AG09319 (cell line): ENCODE measurements at places on chromosomes 4 and X.

DNA sequence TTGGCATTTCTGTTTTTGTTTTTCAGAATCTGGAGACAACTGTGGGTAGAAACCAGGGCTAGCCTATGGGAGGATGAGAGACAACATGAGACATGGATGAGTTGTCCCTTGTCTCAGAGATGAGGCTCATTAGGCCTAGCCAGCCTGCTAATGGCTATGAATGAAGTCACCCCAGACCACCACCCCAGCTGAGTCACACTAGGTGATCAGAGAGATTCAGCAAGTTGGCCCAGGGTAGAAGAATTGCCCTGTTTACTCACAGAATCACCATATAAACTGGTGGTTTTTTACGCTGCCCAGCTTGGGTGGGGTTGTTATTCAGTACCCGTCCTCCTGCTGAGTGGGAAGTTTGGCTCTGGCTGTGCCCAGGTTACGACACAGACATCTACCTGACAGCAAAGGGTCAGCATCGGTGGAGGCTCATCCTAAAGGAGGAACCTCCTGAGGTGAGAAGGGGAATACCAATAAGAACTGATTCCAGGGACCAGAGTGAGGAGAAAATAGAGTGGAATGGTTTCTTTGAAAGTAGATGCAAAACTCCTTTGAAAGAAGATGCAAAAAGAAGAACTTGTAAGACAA, 17.2 kb upstream of the ARSJ start:
- no peak for DNase-seq

- no peak for DNase-seq
These were observed 607.8 kb upstream of the ZFP42 start for GRCh38 chr4:187387739-187388138.

GRCh38 chr4:112652216-112652615, 15.3 kb downstream of the LARP7 start:
- no peak for DNase-seq

DNA sequence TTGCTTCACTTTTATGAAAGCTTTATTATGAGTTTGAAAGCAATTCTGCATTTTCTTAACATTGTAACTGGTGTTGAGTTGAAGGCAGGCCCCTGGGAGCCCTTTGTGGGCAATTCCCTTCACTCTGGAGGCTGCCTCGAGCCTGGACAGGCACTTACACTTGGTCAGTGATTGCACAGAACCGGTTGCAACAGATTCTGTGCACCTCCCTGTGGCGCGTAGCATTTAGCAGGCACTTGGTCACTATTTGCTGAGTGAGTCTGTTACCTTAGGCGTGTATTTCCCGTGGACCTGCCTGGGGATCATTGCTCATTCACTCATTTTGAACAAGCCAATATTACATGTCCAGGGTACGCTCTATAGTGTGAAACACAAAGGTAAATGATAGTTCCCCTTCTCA, 80.4 kb downstream of the PTTG2 start:
- DNase-seq = no peak

DNA sequence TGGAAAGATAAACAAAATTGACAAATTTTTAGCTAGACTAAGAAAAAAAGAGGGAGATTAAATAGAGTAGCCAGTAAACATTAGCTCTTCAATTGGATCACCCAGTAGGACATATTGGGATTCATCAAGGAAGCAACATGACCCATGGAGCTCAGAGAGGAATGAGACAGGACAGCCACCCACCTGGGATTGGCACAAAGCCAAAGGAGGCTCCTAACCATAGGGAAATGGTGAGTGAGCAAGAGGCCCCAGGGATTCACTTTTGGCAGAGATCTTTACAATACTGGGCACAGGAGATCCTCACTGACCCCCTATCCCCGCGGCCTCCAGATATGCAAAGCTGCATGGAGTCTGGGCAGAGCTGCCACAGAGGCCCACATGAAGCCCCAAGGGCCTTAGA, 34.8 kb upstream of the CXCL6 start:
- DNase-seq = no peak

DNA sequence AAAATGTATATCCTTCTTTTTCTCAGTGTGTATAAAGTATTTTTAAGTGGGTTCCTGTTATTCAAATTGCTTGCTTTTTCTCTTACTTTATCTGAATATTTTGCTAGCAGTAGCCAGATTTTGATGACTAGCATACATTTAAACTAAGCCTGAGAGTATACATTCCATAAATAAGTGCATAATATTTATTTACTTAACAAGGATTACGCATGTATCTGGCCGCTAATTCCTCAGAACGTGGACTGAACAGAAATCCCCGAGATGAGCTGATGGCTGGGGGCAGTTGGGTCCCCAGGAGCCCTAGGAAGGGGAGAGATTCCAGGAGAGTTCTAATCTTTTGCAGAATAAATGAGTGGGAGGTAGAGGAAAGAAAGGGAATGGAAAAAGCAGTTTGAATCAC, 91.0 kb downstream of the PHOX2B start:
- no peak for DNase-seq

DNA sequence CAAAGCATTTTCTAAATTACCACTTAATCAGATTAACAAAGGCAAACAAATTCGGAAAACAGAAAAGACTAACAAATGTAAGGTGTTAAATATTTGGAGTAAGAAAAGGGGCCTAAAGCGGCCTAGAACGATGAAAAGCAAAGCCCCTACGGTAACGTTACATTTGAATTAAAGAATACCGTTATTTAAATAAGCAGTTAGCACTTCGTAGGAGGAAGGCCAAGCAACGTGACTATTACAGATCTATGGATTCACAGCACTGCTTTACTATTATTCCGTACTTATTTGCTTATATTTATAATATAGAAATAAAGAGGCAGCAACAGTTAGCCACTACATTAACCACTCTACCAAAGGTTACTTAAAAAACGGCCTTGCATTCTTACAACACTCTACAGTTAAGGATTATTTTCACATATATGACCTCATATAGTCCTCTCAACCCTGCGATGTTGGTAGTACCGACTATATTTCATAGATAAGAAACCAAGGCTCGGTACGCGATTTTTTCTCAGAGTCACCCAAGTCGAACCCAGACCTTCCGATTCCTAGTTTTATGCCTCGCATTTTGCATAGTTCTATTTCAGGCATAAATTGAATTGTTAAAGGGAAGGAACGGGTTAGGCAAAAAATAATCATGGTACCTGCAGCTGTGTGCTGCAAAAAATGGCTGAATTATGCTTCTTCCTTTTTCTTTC, 2.9 kb downstream of the KLHL15 start:
- no peak for DNase-seq

- DNase-seq = no peak
These were observed 2.8 kb downstream of the DCTD start for GRCh38 chr4:182914357-182914756.

GRCh38 chr4:87857789-87858188, 25.0 kb downstream of the MEPE start:
- no peak for DNase-seq

GRCh38 chr4:139030614-139031235, 15.1 kb downstream of the NOCT start:
- peak; percentile 66 for DNase-seq

GRCh38 chrX:21778236-21778635, 20.3 kb upstream of the SMPX start:
- no peak for DNase-seq

- no peak for DNase-seq
These were observed 479.2 kb downstream of the GBA3 start for GRCh38 chr4:23171976-23172375.

DNA sequence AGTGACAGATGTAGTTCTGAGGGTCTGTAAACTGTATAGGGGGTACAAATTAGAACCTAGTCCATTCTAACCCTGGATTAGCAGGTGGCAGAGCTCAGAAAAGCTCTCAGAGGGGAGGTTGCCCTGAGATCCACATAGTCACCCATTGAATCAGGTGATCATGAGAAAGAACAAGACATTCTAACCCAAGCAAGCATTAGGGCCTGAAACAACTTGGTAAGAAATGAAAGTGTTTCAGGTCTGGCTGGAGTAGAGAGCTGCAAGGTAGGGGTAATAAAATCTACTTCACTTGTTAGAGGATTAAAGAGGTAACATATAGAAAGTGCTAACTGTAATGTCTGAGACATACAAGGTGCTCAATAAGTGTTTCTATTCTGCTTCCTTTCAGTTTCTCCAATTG, 8.8 kb upstream of the BMP2K start:
- DNase-seq = no peak

DNA sequence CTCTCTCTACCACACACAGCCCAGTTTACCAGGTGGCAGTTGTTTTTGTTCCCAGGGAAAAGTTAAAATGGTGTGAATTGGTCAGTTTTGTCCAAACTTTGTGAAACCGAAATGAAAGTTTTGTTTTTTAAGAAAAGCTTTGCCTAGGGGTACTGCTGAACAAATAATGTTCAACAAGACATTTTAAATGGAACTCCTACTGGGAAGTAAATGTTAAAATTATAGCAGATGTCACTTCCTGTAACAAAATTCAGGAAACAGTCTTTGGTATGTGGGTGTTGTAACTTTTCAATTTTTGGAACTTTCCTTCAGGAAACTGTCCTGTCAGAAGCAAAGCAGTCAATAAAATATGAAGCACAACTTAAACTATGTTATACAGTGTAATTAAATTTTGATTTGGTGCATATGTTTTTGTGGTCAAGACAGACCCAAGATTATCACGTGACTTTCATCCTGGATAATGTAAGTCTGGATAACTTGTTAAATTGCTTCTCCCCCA, 79.5 kb downstream of the AFF1 start:
- no peak for DNase-seq

DNA sequence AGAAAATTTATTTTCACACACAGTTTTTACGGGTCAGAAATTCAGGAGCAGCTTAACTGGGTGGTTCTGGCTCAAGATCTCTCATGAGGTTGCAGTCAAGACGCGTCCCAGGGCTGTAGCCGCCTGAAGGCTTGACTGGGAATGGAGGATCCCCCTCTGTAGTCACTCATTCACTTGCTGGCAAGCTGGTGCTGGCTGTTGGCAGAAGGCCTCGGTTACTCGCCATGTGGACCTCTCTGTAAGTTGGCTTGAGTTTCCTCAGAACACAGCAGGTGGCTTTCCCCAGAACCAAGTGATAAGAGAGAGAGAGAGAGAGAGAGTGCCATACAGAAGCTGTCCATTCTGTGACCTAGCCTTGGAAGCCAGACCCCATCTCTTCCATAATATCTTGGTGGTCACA, 132.8 kb downstream of the DCLK2 start:
- DNase-seq = no peak

GRCh38 chr4:122816476-122816875, 10.2 kb upstream of the FGF2 start:
- no peak for DNase-seq

- no peak for DNase-seq
These were observed 69.1 kb downstream of the TET2 start for GRCh38 chr4:105215609-105216313.

- no peak for DNase-seq
These were observed 37.9 kb upstream of the PAPSS1 start for GRCh38 chr4:107757864-107758476.

GRCh38 chr4:53040459-53040815, 178.3 kb downstream of the RASL11B start:
- DNase-seq = no peak

DNA sequence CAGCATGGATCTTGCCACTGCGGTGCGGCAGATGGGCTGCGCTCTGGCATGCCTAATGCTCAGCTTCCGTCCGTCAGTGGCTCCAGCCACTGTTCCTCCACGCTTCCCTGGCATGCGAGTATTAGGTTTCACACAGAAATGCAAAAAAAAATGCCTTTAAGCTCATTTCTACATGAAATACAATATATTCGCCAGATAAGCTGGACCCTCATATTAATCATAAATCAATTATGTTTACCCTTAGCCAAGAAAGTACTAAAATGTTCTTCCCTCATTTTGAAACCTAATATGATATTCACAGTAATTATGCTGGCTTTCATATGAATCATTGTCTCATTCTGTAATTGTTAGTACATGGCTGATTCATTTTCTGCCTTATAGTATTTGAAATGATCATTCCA, 115.5 kb upstream of the FAM241A start:
- peak; percentile 14 for DNase-seq

- DNase-seq = no peak
These were observed 4.2 kb upstream of the NYX start for GRCh38 chrX:41442824-41443550.

GRCh38 chr4:3396600-3396999, 45.2 kb upstream of the HGFAC start:
- no peak for DNase-seq

DNA sequence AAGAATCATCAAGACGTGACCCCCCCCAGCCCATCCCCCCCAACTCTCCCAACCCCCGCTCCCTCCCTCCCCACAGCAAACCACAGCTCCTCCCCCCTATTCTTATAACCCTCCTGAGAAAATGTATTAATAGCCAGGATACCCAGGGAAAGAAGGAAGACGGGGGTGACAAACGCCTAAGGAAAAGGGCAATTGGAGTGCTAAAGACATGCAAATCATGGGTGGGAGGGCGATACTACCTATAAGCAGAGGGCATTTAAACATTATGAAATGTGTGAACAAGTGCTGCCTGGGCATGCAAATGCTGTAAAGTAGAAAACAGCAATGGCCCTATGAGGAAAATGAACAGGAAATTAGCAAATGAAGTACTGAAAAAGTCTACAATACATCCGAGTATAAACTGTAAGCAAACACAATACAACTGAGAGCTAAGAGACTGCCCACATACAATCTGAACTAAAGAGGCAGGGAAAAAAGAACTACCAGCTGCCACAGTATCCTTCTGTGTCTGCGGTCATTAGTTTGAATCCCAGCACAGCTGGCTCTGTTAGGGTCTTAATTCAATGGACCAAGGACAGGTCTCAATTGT, 2.4 kb downstream of the CXXC4 start:
- no peak for DNase-seq

DNA sequence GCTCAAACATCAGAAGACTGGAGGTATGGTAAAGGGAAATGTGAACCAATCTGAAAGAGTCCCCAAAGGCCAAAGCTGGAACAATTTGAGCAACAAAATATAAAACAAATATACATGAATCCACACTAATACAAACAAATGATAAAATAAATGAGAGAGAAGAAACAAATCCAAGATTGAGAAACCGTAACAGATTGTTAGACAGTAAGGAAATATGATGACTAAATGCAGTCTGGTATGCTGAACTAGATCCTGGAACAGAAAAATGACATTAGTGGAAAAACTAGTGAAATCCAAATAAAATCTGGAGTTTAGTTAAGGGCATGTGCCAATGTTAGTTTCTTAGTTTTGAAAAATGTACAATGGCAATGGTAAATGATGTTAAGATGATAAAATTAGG, 15.9 kb downstream of the PPA2 start:
- no peak for DNase-seq

DNA sequence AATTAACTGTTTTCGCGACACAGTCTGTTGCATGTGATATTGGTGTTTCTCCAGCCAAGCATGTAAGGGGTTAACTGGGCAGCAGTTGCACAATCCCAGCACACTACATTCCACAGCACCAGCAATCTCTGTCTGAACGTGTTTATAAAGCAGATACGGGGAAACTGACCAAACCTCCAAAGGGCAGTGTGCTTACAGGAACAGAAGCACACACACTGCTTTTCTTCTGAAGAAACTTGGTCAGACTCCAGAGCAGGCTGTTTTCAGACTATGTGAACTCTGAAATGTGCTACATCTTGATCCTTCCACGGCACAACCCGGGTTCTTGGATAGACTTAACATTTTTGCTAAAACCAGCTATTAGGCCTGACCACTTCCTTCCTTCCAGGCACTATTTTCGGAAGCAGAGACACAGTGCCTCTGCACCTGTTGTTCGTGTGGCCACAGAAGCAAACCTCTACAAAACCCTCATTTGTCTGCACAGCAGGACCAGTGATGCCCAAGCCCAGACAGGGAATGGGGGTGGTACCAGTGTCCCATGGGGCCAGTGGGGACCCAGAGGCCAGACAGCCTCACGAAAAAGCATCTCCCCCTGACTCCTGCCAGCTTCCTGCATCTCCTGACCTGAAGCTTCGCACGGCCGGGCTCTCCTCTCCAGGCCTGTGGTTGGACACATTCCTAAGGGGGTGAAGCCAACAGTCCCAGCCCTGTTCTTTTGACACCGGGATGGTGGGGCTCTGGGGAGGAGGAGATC, 90.1 kb downstream of the IRF2 start:
- peak; percentile 76 for DNase-seq
